ENCODE measurements at places on chromosomes 12 and 14.

- DNase-seq: no peak
Measured at GRCh38 chr12:96236221-96236822, 42.1 kb downstream of the ELK3 start.

DNA sequence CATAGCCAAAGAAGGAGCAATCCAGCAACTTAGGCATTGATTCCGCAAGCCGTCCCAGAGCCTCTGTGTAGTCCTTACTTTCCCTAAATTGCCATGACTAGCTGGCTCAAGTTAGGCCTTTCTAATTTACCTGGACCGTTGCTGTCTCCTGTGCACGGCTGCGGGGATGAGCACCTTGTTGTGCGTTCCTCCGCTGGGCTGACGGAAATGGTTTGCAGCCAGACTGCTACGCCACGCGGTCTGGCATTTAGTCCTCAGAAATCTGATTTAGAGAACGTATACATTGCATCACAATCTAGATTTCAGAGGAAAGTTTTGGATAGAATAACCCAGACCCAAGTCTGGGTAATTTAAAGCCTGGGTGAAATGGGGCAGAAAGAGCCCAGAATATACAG, 133.2 kb upstream of the ARHGAP5 start:
- no peak for DNase-seq

DNA sequence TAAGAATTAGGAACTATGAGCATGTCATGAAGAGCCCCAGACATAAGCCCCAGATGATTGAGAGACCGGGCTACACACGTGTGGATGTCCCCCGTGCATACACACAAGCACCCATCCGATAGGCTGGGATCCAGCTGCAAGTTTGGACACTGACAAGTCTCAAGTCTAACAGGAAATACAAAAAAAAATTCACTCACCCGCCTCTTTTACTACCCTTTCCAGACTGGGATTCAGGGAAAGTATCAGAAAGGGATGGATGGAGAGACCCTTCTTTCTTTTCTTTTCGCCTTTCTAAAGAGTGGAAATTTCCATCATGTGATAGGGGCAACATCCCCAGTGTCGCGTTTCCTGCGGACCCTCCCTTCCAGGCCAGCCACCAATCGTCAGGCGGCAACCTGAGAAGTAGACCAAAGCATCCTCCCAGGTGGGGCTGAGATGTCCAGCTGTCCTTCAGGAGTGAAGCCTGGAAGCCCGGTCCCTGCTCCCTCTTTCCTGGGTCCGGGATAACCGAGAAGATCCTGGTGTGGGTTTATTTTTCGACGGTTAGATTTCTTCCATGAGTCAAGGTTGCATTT, 6.4 kb upstream of the SLC38A4 start:
- DNase-seq: no peak

GRCh38 chr12:108825201-108825950, 32.0 kb downstream of the SSH1 start:
- peak; percentile 10 for DNase-seq

DNA sequence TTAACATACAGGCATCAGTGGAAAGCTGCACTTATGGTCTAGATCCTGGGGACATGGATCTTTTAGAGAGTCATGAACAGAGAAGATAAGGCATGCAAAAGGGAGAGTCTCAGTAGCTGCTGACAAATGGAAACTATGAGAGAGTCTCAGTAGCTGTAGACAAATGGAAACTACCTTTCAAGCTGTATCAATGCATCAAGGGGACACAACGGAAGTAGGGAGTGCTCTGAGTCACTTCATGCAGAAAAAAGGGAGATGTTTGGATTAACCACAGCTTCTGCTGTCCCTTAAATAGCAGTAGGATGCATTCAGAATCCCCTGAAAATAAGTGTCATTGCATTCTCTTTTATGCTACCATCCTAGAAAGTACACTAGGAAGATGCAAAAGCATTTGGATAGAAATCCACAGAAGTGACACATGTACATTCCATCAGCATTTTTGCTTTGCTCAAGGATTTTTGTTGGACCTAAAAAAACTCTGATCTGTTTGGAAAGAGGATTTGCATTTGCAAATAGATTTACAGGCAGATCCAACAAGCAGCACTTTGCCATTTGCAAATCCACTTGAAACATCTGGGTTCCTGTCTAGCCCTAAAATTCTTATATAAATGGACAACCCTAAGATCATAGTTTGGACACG, 227.5 kb upstream of the LMO3 start:
- DNase-seq: no peak

DNA sequence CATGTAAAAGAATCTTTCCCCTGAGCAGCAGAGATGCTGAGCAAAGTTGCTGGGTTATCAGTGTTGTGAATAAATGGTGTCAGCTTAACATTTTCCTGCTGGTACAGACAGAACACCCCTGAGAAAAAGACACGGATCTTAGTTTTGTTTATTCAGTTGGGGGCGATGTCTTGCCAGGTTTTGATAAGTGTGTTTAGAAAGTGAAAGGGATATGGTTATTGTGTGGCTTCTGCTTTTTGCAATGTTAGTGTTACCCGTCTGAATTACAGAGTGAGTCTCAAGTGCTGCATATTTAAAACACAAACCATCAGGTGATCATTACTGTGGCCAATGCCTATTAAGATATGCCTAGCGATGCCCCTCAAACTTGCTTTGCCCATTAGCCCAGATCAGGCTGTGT, 864.6 kb upstream of the SEL1L start:
- DNase-seq: no peak

GRCh38 chr14:103115845-103116572, 7.3 kb upstream of the TNFAIP2 start:
- DNase-seq: no peak

DNA sequence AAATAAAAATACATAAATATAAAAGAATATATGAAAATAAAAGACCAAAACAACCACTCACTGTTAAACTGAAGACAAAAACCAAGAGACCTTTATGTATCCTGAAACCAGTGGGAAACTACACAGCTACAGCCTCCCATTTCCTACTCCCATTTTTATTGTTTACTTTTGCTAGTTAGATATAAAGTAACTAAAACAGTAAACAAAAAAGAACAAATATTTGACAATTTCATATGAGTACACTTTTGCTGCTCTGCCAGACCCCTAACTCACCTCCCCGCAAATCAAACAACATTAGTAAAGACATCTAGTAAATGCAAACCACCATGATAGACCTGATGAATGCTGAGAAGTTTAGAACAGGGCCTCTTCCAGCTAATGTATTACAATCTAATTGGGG, 97.1 kb downstream of the BCL2L14 start:
- DNase-seq: no peak

DNA sequence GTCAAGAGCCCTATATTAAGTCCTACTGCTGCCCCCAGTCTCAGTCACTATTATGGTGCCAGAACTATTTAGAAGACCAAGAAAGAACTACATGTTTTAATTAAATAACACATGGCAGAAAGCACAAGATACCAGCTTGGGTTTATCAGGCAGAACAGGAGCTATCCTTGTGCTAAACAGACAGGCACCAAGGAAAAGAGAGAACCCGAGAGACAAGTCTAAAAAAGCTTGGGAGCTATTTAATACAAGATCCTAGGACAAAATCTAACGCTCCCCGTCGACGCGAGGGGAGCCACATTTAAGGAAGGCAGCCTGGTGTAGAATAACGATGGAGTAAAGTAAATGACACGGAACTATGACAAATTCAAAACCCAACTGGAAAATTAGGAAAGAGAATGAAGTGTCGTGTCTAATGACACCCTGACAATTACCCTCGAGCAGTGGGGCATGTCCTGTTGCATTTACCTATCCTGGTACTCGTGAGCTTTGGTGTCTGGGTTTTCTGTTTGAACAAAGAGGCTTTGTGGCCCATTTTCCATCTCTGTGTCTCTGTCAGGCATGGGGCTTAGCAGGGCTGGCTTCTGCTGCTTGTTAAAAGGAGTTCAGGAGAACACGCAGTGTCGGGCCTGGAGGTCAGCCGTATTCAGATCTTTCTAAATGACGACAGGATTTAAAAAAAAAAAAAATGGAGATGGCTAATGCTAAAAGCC, 140.6 kb downstream of the ETNK1 start:
- DNase-seq: no peak
